AG08396 (cell line): ENCODE measurements at places on chromosomes 1 and 21.

GRCh38 chr1:26482921-26483320, 10.7 kb downstream of the HMGN2 start:
- DNase-seq, result no peak

- no peak for DNase-seq
Observed at GRCh38 chr1:200909757-200910239, 15.1 kb downstream of the INAVA start.

- peak; percentile 70 for DNase-seq
Observed at GRCh38 chr1:164637461-164638375, 78.7 kb downstream of the PBX1 start.

DNA sequence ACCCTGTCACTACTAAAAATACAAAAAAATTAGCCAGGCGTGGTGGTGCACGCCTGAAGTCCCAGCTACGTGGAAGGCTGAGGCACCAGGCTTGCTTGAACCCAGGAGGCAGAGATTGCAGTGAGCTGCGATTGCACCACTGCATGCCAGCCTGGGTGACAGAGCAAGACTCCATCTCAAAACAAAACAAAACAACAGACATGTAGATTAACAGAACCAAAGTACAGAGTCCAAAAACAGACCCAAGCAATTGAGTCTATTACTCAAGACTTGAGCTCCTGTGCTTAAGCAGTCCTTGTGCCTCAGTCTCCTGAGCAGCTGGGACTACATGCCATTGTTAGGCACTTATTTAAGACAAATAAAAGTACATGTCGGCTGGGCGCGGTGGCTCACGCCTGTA, 9.5 kb upstream of the ACOT11 start:
- DNase-seq, result no peak

- no peak for DNase-seq
Observed at GRCh38 chr21:44966135-44967081, 26.6 kb downstream of the SLX9 start.

GRCh38 chr1:165871311-165872067, 44.1 kb downstream of the UCK2 start:
- no peak for DNase-seq

DNA sequence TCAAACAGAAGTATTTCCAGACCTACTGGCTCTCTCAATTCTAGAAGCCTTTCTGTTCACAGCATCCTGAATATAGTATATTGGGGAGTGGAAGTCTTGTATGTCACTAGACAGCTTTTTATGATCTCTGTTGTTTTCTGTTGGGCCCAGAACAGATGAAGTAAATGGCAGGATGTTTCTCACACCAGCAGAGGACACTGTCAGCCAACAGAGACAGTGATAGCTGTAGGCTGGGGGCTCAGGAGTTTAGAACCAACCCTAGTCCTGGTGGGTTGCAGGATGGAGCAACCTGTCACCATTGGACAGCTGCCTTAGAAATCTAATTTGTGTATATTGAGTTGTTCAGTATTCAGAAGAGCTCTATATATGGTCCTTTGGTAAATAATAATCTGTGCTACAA, 16.9 kb downstream of the AGO1 start:
- no peak for DNase-seq

GRCh38 chr1:25544243-25544764, 898 bp downstream of the LDLRAP1 start:
- no peak for DNase-seq

GRCh38 chr1:151519667-151520066, 8.5 kb downstream of the CGN start:
- no peak for DNase-seq

- DNase-seq, result no peak
Observed at GRCh38 chr1:204041232-204041767, 31.6 kb upstream of the SOX13 start.

DNA sequence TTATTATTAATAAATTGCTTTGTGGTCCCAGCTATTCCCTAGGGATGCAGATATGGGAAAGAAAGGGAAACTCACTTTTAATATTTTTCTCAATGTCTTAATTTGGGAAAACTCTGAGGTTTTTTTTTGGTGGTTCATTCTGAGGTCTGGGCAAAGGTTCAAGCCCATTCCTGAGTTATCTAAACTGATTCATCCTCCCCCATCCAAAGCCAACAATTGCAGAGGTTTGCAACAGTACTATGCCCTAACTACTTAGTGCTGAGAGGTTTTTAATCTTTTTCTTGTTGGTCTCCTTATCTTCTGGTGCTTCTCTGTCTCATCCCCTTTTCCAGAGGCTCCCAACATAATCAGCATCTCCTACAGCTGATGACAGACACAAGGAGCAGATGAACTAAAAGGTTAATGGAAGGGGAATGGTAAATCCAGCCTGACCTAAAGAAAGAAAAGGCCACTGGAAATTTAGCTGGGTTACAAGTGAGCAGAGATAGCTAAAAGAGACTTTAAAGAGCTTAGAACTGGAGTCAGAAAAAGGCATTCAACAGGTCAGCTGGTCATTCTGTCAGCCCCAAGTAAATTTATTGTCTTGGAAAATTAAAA, 390.4 kb downstream of the TGFB2 start:
- DNase-seq, result peak; percentile 45

DNA sequence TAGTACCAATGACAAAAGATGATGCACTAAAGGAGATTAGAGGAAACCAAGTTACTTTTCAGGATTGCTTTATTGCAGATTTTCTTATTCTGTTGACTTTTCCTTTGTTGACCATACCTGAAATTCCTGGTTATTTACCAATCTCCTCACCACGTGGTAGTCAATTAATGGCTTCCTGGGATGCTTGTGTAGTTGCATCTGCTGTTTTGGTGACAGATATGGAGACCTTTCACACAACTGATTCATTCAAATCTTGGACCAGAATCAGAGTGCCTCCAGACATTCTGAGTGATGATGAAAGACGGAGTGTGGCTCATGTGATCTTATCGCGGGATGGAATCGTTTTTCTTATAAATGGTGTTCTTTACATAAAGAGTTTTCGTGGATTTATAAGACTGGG, 91.3 kb downstream of the CATSPERE start:
- DNase-seq, result no peak

GRCh38 chr1:67372136-67372535, 58.1 kb downstream of the SERBP1 start:
- no peak for DNase-seq

DNA sequence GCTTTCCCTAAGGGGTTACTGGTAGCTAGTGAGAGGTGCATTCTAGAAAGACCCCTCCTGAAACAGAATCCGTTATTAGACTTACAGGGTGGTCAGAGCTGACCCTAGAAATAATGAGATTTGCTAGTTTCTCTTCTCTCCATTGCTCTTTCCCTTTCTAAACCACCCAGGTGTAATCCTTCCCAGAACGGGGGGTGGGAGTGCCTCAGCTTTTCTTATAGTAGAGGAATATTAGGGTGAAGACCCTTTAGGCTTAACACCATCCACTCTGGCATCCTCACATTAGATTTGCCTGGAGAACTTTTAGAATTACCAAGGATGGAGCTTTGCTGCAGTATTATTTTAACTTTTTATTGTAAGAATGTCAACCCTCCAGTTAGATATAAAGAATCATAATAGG, 49.4 kb downstream of the CAPN9 start:
- DNase-seq, result no peak

DNA sequence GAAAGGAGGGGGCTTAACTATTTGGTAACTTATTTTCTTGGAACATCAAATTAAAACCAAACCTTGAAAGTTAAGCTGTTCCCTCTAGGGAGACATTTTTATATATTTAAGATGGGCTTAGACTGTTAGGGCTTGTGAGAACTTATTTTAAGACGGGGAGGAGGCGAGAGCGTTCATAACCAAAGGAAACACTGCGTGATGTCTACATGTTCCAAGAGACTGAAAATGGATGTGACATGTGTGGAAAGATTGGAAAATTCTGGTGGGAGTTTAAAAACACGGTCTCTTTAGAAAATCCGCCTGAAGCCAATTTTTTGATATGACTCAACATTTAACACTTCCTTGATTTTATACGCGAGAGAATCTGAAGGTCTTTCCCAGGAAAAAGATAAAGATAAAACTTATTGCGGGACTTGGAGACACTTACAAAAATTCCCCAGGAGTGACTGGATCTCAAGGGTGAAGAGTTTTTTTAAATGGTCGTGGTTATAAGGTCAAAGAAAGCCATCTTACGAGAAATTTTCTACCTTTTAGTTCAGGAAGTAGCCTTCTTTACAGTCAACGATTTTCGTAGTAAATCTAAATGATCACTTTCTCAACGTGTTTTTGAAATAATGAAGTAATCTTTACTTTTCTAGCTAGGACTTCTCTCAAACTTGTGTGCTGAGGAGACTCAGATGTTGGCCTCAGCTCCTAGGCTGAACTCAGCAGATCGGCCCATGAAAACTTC, 828 bp downstream of the PNRC2 start:
- no peak for DNase-seq

GRCh38 chr21:35257413-35257812, 208.3 kb upstream of the RUNX1 start:
- peak; percentile 50 for DNase-seq

- DNase-seq, result no peak
Observed at GRCh38 chr1:193125369-193125768, 3.5 kb downstream of the CDC73 start.

- DNase-seq, result no peak
Observed at GRCh38 chr1:119463569-119463968, 43.4 kb upstream of the HSD3B1 start.

DNA sequence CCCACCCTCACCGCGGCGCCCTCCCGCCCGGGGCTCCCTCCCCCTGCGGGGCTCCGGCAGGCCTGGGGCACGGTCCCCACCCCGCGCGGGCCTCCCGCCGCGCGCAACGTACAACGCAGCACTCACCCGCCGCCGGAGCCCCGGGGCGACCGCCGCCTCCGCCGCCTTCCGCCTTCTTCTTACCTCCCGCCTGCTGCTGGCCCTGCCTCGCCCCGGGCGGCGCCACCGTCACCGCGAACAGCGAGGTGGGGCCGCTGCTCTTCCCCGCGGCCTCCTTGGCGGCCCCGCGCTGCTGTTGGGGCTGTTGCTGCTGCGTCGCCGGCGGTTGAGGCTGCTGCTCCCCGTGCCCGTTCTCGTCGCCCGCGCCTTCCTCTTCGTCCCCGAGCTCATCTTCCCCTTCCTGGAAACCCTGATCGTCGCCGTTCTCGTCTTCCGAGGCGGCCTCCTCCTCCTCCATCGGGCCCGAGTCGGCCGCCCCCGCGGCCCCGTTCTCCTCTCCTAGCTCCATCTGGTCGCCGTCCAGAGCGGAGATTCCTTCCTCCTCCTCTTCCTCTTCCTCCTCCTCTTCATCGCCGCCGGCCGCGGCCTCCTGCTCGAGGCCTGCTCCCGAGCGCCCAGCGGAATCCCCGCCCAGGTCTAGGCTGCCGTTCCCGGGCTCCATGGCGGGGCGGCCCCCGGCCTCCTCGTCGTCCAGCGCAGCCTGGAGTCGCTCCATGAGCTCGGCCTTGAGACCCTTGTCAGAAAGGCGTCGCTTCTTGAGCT, 671 bp downstream of the HNRNPU start:
- no peak for DNase-seq

GRCh38 chr21:32726839-32727686, 750 bp downstream of the SYNJ1 start:
- peak; percentile 47 for DNase-seq

DNA sequence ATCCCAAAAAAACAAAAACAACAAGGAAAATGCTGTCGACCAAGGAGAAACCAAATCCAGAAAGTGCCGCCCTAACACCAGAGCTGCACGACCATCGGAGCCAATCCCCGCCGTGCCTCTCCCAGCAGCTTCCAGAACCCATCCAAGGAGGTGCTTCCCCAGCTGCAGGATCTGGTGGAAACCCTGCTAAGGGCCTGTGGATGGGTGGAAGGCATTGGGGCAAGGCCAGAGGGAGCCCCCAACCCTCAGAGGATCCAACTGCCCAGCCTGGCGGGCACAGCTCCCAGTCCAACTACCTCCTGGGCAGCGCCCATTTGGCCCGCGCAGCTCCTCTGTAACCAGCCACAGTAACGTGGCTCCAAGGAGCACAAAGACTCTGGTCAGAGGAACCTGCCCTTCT, 81.6 kb downstream of the NPHP4 start:
- DNase-seq, result no peak

GRCh38 chr1:11273595-11274234, 717 bp downstream of the UBIAD1 start:
- DNase-seq, result no peak

DNA sequence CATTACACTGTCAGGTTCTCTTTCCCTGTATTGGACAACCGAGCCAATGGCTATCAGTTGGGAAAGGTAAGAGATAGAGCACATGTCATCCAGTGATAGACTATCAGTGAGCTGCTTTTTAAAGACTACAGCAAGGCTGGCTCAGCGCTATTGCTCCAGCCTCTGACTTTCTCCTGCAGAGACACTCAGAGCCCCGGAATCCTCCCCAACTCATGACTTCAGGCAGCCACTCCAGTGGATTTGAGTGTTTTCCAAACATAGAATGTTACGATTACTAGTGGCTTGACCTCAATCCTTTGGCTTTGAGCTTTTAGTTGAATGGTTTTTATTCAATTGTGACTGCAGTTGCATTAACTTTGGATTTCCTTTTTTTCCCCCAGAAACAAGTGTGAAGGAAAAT, 331.9 kb downstream of the DISC1 start:
- peak; percentile 26 for DNase-seq

GRCh38 chr1:4655674-4656532, 1.5 kb downstream of the AJAP1 start:
- peak; percentile 59 for DNase-seq

DNA sequence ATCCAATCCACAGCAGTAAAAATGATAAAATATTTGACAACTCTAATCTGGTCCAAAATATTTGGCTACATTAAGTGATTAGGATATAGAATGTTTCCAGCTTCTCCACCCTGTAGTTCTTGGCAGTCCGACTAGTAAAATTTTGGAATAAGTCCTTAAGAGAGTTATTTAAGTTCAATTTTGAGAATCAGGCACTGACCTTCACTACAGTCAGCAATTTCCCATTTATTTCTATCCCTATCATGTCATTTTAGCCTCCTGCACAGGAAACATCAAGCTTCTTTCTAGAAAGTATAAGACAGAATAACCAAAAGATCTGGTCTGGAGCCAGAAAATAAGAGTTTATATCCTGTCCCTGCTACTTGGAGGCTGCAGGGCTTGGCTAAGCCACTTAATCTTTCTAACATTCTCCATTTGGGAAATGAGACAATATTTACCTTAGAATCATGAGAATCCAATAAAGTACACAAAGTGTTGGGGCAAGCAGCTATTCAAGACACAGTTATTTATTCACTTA, 162.2 kb downstream of the DPYD start:
- no peak for DNase-seq

GRCh38 chr1:244082969-244083368, 31.9 kb downstream of the ZBTB18 start:
- DNase-seq, result no peak

DNA sequence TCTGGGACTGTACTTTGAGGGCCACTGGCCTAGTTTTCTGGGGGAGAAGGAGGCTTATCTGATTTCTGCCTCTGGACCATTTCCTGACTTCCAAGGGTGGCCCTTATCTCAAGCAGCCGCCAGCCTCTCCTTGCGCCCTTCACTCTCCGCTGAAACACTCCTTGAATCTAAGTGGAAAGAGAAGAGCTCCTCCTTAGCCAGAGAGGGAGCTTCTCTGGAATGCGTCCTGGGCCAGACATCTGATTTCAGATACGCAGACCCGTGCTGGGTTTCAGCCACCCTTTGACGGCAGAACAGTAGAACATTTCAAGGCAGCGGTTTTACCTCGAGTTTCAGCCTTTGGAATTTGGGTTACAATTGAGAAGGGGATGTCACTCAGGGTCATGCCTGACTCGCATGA, 308.0 kb downstream of the CAMTA1 start:
- DNase-seq, result no peak
